ENCODE measurements at places on chromosomes 5 and 9.

GRCh38 chr9:111842313-111842712 is 47.6 kb upstream of the SHOC1 start:
- peak; percentile 45 for DNase-seq

- no peak for DNase-seq
These were observed 111.2 kb downstream of the LRRC70 start for GRCh38 chr5:62689599-62690368.

- DNase-seq, result no peak
These were observed 218.1 kb downstream of the TRIM32 start for GRCh38 chr9:116905171-116905588.

DNA sequence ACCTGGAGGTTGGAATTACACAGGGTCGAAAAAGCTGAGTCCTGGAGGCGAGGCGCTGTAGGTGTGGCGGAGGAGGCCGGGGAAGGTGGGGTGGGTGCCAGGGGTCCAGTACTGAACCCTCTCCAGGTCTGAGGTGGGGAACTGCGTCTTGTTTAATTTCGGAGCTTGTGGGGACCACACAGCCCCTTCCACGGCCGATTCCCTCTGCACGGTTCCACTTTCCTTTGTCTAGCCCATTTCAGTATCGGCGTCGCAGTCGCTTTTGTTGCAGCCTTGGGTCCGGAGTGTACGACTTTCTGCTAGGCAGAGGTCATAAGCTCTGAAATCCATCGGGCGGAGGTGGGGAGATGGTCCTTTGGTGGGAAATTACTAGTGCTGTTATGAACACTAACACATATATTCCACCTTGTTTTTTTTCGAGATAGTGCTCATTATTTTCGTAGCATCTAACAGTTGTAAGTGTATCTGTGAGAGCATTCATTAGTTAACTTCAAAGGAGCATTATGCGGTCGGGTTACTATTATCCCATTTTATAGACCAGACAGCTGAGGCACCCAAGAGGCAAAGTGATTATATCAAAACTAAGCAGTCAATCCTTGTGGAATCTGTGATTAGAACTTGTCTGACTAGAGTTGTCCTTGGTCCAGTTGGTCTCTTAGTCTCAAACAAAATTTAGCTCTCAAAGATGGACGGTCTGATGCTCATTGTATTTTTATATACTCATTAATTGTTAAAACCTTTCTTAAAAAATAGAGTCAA is 737 bp downstream of the RNF180 start:
- no peak for DNase-seq

DNA sequence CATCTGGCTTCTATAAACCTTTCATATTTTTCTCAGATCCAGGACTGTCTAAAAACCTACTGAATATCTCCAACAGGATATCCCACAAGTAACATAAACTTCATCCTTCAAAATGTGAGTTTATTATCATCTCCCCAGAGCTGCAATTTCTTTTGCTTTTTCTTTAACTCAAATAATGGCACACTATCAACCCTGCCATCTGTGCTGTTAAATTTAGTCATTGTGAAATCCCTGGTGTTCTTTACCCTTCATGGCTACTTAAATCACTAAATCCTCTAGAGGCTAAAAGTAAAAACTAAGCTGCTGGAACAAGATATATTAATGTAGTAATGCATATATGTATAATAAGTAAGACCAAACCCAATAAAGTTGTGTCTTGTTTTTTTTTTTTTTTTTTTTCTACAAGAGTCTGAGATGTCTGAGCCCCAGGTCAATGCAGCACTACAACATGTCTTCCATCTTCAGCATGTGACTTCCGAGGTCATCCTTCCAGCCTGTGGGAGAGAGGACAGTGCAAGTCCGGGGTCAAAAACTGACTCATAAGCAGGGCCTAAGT is 362.9 kb downstream of the ADGRV1 start:
- DNase-seq, result no peak

GRCh38 chr5:154683101-154683880 is 71.9 kb upstream of the LARP1 start:
- no peak for DNase-seq

GRCh38 chr9:13817754-13818278 is 496.1 kb downstream of the NFIB start:
- DNase-seq, result peak; percentile 9

GRCh38 chr9:91243029-91243428 is 118.7 kb downstream of the AUH start:
- no peak for DNase-seq

DNA sequence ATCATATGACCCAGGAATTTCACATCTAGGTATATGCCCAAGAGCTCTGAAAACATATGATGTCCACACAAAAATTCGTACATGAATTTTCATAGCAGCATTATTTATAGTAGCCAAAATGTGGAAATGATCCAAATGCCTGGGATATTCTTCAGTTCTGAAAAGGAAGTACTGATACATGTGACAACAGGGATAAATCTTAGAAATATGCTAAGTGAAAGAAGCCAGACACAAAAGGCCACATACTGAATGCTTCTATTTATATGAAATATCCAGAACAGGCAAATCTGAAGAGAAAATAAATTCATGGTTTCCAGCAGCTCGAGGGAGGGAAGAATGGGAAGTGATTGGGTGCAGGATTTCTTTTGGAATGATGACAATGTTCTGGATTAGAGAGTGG is 16.8 kb upstream of the ZBTB43 start:
- peak; percentile 53 for DNase-seq

GRCh38 chr9:81053298-81054025 is 635.9 kb downstream of the TLE1 start:
- peak; percentile 33 for DNase-seq

DNA sequence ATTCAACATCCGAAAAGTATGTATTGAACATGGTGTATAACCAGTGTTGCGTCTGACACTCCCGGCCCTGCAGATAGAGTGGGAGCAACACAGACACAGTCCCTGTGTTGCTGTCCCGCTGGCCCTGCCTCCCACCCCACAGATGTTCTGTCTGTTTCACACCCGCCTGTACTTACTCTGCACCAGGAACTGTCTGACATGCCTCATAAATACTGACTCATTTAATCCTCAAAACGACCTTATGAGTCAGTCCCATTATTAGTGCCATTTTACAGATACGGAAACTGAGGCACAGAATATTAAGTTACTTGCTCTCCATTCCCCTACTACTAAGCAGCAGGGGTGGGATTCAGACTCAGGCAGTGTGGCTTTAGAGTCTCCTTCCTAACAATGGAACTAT is 109.8 kb upstream of the NFIL3 start:
- no peak for DNase-seq

GRCh38 chr5:73451224-73452130 is 2.9 kb upstream of the FOXD1 start:
- DNase-seq, result peak; percentile 74

- DNase-seq, result peak; percentile 46
These were observed 11.7 kb upstream of the FAT2 start for GRCh38 chr5:151602806-151603205.

DNA sequence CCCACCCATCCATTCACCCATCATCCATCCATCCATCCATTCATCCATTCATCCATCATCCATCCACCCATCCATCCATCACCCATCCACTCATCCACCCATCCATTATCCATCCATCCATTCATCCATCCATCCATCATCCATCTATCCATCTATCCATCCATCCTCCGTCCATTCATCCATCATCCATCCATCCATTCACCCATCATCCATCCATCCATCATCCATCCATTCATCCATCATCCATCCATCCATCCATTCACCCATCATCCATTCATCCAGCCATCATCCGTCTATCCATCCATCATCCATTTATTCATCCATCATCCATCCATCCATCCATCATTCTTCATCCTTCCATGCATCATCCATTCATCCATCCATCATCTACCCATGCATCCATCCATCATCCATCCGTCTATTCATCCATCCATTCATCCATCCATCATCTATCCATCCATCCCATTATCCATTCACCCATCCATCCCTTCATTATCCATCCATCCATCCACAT is 10.1 kb downstream of the ASS1 start:
- DNase-seq, result no peak

GRCh38 chr5:92548346-92548745 is 1032.7 kb downstream of the NR2F1-AS1 start:
- peak; percentile 46 for DNase-seq

DNA sequence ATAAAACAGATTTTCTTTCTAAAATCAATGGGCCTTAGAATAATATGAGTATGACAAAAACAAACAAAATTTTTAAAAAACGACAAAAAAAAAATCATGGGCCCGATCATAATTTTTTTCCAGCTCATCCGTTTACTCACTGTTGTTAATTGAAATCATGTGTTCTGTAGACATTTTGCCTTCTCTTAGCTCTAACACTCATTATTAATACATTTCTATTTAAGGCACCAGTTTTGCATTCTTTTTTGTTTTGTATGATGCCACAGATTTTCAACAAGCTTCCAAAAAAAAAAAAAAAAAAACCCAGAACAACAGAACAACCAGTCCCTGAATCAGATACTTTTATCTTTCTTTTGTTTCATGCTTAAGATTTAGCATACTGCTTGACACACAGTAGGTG is 86.4 kb downstream of the PRLR start:
- peak; percentile 37 for DNase-seq

DNA sequence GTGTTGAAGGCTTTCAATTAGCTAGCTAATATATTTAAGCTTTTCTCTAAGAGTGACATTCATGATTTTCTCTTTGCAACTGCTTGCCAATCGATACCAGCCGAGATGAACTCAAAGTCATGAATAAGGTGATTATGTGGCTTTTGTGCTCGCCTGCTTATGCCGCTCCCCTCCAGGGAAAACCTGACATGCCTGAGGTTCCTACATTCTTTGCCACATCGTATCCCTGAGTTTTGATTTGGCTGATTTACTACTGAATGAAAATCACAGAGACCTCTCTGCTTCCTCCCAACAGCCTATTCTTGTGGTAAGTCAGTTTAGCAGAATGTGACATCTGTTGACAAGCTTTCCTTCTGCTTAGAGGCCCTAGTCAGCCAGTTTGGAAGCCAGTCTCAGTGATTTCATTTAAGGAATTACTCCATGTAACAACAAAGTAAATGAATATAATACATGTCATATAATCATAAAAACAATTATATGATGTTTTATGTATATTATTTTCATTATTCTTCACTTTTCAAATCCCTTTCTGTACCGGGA is 513.4 kb downstream of the CSNK1G3 start:
- no peak for DNase-seq

GRCh38 chr9:4706971-4707622 is 27.7 kb downstream of the CDC37L1 start:
- no peak for DNase-seq

- peak; percentile 1 for DNase-seq
These were observed 101.0 kb upstream of the GABRG2 start for GRCh38 chr5:161966564-161966963.

GRCh38 chr5:1108865-1109174 is 3.0 kb downstream of the SLC12A7 start:
- DNase-seq, result no peak

- peak; percentile 13 for DNase-seq
These were observed 30.5 kb upstream of the CKMT2 start for GRCh38 chr5:81202655-81203054.

GRCh38 chr9:74358959-74359358 is 138.2 kb upstream of the RORB start:
- no peak for DNase-seq

DNA sequence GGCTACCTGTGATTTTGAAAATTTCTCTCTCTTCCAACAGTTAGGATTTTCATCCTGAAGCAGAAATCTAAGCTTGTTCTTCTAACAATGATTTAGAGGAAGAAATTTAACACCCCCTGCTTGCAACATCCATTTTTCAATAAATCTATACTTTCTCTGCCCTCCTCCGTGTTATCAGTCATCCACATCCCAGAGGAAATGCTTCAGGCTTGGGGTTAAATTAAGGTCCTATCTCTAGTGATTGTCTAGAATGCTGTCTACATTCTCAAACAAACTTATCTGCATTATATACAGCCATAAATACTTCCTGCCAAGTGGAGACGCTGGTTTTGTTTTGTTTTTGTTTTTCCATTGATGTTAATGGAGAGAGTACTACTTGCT is 371.0 kb downstream of the CSNK1G3 start:
- DNase-seq, result peak; percentile 16

- peak; percentile 62 for DNase-seq
These were observed 51.2 kb upstream of the SEMA4D start for GRCh38 chr9:89549031-89549644.

- peak; percentile 15 for DNase-seq
These were observed 30.2 kb upstream of the HOMER1 start for GRCh38 chr5:79544131-79544530.

DNA sequence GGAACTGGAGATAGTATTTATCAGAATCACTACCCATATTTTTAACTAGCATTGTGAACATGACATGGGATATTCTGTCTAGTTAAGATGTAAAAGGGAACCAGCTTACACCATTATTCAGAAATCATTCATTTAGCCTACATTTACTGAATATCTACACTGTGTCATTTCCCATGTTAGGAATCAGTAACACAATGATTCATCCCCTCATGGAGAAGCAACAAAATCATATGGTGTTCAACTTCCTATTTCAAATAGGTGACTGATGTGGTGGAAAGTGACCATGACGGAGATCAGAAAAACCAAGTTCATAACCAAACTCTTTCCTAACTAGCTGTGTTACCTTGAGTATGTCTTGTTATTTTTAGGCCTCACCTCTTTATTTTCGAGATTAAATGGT is 550.0 kb upstream of the TUSC1 start:
- DNase-seq, result no peak

DNA sequence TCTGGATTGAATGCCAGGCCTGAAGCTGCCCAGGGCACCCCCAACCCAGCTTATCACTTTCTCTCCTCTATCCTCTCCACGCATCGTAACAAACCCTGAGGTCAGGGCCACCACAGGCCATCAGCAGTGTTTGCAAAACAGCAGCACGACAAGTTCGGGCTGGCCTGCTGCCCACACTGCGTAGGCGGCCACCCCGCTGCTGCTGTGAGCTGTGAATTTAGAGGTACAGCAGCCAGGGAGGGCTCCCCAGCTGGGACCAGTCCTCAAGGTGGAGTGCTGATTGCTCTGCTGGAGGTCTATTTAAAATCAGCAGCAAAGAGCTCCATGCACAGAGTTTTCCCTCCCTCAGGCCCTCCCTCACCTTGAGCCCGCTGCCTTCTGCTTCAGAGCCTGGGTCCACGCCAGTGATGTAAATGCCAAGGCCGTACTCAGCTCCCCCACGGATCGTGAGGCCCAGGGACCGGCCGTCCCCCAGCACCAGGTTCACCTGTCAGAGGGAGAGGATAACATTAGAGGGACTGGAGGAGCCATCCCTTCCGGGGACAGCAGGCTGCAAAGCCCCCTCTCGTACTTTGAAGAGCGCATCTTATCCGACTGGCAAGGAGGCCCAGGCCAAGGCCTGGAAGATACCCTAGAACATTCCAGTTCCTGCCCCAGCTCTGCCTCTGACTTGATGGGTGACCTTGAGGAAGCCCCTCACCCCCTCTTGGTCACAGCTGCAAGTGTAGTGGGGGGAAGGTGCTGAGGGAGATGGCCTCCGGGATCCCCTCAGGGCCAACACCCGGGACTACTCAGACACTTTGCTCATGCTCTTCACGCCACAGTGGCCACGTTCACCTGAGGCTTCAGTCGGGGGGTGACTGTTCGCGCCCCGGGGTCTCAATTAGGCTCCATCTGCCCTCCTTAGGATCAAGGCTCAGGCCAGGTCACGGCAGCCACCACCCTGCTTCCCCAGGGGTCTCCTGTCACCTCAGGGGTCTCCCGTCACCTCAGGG is 39.1 kb downstream of the WHRN start:
- DNase-seq, result no peak
